GM19239 (cell line): ENCODE measurements at places on chromosomes 2 and 18.

GRCh38 chr18:76448256-76449110 lies 46.6 kb downstream of the ZNF516 start:
- no peak for DNase-seq

- DNase-seq = no peak
Measured at GRCh38 chr2:19738707-19739106, 163.1 kb downstream of the TTC32 start.

- DNase-seq = no peak
Measured at GRCh38 chr2:230852113-230852512, 12.6 kb upstream of the ITM2C start.

GRCh38 chr18:13294309-13294708 lies 75.7 kb downstream of the LDLRAD4 start:
- DNase-seq = no peak

DNA sequence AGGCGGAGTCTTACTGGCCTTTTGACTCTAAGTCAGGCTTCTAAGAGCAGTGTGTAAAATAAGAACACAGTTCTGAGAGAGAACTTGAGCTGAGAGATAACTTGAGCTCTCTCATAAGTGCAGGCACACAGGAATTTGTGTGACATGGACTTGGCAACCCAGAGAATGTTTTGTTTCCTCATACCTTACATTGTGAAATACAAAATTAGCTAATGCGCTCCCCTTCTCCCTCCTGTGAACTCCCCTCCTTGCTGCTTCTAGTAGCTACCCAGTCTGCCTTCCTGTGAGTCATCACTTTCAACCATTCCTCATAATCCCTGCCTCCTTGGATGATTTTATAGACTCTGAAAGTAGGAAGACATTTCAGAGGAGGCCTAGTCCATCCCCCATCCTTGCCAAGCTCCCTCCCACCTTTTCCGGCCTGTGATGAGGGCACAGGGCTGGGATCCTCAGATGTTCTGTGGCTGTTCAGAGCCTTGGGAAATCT lies 22.6 kb downstream of the FER1L5 start:
- DNase-seq = no peak

DNA sequence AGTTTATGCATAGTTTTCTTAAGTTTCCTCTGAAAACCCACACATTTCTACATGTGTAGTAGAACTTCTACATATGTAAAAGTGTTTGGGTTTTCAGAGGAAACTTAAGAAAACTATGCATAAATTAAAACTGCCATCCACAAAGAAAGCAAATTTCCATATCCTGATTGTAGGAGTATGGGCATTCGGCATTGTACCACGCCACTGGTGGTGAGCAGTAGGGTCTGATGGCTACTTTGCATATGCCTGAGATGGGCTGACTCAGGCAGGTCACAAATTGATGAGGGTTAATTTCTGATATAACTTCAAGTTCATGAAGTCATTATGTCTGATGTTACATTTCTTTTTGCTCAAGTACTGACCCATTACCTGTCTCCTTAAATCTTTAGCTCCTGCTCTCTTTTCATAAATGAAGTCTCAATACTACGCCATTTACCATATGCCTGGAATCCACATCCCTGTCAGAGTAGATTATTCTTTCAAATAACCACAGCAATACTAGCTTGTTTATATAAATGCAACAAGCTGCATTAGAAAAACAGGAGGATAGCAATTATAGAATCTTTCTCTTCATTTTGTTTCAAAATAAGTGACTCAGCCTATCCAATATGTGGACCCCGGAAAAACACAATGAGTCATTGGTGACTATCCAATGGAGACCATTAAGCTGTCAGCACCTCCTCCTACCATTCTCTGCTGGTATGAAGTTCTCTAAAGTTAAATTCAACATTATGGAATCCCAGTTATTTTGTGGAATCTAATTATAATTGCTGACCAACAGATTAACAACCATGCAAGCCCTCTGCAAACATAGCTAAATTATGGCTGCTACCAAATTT lies 355.2 kb upstream of the UBE2E3 start:
- DNase-seq = no peak

DNA sequence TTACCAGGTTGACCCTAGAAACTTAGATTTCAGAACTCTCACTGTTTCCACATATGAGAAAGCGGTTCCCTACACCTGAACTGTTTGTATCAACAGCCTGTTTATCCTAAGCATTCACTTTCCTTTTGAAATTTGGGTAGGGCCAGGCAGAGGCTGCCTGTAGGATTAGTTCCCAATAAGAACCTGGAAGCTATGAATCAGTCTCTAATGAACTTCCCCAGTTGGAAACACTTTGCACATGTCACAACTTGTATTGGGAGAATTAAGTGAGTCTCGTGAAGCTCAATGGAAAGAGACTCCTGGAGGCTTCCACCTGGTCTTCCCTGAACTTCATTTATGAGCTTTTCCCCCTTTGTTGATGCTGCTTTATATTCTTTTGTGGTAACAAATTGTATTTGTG lies 486.6 kb upstream of the HS6ST1 start:
- DNase-seq = no peak
